ENCODE measurements at places on chromosomes 16 and 17.

DNA sequence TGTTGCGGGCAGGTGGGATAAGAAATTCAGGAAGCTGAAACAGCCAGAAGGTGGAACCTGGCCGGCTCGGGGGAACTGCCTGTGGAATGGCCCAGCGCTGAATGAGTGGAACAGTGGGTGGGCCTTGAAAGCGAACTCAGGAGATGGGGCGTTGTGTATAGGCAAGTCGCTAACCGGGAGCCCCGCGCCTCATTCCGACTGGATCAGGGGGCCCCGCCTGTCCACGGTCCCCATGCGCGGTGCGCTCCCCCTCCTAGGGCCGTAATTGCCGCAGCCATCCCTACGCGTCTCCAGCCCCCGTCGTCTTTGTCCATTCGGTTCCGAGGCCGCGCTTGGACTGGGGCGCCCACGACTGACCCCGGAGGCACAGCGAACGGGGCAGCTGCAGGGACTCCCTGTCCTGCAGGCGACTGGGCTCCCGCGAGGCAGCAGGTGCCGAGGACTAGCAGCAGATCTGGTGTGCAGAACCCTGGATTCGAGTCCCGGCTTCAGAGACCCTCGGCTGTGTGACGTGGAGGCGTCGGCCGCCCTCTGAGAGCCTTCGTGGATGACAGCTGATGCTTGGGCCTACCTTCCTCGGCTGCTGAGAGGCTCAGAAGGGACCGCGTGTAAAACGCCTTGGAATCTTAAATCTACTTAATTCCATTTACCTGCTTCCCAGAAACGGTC lies 10.9 kb upstream of the CA4 start:
- no peak for DNase-seq

DNA sequence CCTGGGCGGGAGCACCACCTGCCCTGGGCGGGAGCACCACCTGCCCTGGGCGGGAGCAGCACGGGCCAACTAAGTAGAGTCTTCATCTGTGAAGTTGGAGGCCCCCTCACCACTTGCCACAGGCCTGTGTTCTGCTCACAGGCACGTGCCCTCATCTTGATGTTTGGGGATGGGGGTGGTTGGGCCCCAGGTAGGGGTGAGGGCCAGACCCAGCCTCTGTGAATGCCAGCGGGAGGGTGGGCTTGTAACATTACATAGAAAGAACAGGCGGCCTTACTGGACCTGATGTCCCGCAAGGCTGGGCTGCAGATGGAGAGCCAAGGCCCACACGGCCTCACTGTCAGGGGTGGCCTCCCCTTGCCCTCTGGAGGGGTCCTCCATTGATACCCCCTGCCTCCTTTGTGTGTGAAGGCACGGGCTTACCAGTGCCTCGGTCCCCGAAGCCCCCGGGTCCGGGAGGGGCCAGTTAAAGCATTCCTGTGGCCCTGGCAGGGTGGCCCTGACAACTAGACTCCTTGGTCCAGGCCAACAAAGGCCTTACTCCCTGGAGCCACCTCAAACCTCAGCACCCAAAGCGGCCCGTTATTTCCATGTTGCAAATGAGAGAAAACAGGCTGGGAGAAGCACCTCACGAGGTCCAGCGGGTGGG lies 1.1 kb upstream of the SLC16A3 start:
- no peak for DNase-seq

DNA sequence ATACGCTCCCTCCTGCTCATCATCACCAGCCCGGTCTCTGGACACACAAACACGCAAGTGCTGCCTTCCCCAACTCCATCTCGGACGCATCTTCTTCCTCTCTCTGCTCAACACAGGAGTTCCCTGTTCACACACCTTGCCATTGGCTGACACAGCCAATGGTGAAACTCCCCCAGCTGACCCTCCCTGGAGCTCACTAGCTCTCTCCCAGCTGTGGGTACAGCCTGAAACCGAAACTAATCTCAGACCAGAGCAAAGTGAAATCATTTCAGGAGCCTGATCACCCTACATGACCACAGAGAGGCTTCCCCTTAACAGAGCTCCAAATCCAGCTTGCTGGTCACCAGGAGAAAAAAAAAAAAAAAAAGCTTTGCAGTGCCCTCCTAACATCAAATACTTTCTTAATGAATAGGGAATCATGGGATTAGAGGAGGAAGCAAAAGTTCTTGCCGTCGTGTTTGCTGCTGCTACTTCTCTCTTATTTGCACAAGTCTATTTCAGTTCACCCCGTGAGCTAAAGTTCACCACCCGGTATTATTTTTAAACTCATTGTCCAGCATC lies 8.3 kb downstream of the CUEDC1 start:
- no peak for DNase-seq

DNA sequence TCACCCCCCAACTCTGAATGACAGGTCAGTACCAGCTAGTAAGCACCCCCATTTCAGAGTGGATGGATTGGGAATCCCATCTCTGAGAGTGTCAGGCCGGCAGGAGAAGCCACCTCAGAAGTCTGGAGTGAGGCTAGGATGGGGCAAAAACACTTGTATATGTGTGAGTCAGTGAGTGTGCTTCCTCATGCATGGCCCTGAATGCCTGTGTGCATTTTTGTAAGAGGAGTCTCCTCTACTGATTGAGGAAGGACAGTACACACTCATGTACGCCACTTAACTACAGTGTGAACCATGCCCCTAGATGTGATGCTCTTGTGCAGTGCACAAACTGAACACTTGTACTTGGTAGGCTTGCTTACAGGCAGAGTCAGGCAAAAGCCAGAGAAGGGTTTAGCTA lies 22.3 kb upstream of the NAGS start:
- DNase-seq = no peak

GRCh38 chr16:51116353-51116752 lies 34.7 kb downstream of the SALL1 start:
- no peak for DNase-seq

GRCh38 chr16:52680993-52681392 lies 134.1 kb upstream of the TOX3 start:
- DNase-seq = no peak

DNA sequence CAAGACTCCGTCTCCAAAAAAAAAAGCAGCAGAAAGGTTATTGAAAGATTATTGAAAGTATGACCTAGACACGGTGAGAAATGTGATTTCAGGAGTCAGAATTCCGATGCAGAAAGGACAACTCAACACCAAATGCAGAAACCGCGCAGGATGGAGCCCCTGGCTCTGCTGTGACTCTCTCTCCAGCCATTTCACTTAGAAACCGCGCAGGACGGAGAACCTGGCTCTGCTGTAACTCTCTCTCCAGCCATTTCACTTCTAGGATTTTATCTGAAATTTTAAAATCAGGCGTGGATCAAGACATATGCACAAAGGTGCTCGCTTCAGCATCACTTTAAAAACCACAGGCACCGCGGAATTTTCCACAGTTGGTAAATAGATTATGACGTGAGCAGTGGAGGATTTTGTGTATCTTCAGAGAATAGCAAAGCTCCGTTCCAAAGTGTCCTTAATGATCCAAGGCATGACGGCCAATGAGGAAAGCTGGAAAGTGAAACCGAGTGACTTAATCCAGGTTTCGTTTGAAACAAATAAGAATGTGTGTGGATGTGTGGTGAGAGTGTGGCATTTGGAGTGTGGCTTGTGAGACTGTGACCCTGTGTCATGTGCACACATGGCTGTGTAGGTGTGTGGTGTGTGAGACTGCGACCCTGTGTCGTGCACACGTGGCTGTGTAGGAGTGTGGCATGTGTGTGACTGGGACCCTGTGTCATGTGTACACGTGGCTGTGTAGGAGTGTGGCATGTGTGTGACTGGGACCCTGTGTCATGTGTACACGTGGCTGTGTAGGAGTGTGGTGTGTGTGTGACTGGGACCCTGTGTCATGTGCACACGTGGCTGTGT lies 9.5 kb downstream of the UTS2R start:
- no peak for DNase-seq

DNA sequence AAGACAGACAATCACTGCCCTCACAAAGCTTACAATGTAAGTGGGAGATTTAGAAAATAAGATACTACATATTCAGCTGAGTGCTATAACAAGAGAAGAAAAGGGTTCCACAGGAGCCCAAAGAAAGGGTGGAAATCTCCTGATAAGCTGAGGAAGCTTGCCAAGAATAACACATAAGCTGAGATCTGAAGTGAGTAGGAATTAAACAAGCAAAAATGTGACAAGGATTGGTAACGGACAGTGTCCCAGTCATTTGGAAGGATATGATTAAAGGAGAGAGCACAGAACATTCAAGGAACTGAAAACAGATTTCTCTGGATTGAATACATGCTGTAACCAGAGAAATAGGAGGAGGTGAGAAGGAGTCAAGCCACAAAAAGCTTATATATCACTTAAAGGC lies 13.0 kb downstream of the CDYL2 start:
- DNase-seq = no peak
